ENCODE measurements at places on chromosomes 5 and 9. TPM values are rescaled to one million over a fixed set of nuclear protein-coding genes. Genes with fewer than 3 reads are reported as not detected.

The CCL27 gene
- total RNA-seq = not detected

The LVRN gene
- total RNA-seq = not detected

The GABRB2 gene
- not detected for total RNA-seq

The INSL4 gene
- total RNA-seq = not detected

GRCh38 chr5:1104327-1105006 is 7.4 kb downstream of the SLC12A7 start:
- no peak for DNase-seq

GRCh38 chr9:127783111-127784008 is 2.5 kb upstream of the CDK9 start:
- DNase-seq = no peak
